ENCODE measurements at places on chromosomes 12 and 14.

- no peak for DNase-seq
These were observed 46.7 kb upstream of the BCL7A start for GRCh38 chr12:121975021-121975420.

DNA sequence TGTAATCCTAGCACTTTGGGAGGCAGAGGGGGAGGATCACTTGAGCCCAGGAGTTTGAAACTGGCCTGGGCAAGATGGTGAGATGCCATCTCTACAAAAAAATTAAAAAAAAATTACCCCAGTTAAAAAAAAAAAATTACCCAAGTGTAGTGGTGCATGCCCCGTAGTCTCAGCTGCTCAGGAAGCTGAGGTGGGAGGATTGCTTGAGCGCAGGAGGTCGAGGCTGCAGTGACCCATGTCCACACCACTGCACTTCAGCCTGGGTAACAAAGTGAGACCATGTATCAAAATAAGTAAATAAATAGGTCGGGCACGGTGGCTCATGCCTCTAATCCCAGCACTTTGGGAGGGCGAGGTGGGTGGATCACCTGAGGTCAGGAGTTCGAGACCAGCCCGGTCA lies 128.8 kb downstream of the VRK1 start:
- no peak for DNase-seq

GRCh38 chr14:99028521-99028920 lies 243.5 kb downstream of the BCL11B start:
- no peak for DNase-seq

DNA sequence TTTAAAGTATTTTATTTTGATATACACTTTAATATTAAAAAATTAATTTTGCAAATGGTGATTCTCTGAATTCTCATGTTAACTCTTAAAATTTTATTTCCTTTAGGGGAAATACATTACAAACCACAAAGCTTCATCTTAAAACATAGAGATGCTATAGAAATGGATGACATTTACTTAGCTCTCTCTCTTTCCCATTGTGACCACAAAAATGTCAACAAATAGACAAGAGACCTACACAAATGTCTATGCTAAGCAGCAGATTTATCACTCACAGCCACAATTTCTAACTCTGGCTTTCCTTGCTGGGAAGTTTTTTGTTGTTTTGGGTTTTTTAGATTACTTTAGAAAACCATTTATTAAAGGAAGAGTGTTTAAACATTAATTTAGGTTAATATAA lies 19.9 kb upstream of the PHC1 start:
- DNase-seq, result no peak

Data from activated T-cell treated with anti-CD3 and anti-CD28 coated beads, Interleukin-2, amount 50 U/mL, for 48 hours (primary cell).